ENCODE measurements at places on chromosomes 7 and 10.

DNA sequence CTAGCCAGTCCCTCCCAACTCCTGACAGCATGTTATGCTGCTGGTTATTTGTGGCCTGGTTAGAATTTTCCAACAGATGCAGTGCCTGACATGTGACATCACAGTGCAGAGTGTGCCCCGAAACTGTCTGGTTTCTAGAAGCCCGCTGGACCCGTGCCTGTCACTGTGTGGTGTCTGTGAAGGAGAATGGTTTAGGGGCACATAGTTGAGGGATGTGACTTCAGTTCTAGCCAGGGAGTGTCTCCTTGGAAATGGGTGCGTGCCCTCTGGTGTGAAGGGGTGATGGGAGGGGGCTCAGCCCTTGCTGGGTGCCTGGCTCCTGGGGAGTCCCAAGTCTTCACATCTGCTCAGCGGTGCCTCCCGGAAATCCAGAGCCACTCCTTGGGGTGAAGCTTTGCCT, 303.6 kb downstream of the GLRX3 start:
- DNase-seq: no peak

DNA sequence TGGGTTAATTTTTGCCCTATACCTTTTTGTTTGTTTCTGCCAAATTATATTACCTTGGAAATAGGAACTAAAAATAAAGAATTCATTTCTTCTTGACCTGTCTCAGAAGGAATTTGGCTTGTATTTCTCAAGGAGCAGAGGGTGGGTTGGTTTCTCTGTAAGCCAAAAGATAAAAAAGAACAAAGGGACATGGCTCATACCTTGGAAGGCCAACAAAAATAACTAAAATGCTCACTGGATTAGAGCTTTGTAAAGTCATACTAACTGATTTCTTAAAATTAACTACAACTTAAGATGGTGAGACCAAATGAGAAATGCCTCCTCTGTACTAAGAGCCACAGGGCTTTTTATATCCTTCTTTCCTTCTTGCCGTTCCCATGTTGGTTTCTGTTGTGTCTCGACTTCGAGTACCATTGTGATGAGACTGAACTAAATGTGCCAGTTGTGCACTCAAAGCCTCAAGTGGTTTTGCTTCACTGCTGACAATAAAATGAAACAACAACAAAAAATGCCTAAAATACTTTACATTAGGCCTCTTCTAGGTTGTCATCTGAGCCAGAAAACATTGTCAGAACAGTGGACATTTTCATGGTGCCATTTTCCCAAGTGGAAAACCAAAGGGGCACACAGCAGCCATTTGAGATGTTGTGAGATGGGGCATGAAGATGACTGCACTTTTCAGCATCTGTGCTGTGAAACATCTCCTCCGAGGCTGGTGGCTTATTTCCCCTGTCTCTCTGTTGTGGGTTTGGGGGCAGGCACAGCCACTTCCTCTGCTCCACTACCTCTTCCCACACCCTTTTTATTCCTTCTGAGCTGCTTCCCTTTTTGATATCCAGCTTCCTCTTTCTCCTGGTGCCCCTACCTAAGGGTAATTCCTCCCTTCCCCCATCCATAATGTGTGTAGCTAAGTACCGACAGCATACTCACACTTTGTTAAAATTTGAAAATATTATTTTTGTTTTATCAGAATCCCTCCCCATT, 51.8 kb upstream of the AGR3 start:
- no peak for DNase-seq

- DNase-seq: no peak
Observed at GRCh38 chr10:13658871-13659685, 72.3 kb downstream of the PRPF18 start.

- DNase-seq: no peak
Observed at GRCh38 chr10:100999742-101000126, at the start of gene LZTS2. Gene LZTS2 (plus strand): TSS chr10:100999808. CDS start chr10:101002539, 2,731 bp downstream.
